ENCODE measurements at places on chromosomes 13 and 19. TPM values are rescaled to one million over a fixed set of nuclear protein-coding genes. Genes with fewer than 3 reads are reported as not detected.

GRCh38 chr13:54934121-54934520 lies 1905.5 kb downstream of the OLFM4 start:
- H3K27me3 ChIP-seq: no peaks in the 10 kb centered on the region
- no peaks in the 10 kb centered on the region for H3K4me1 ChIP-seq
- DNase-seq: no peak
- H3K27ac ChIP-seq: no peak overlapping the region

- no peaks in the 10 kb centered on the region for H3K4me1 ChIP-seq
- H3K27ac ChIP-seq: no peak within 1 kb of the TSS
- DNase-seq: no peak
- H3K4me3 ChIP-seq: no peak within 1 kb of the TSS
Observed at GRCh38 chr19:5851302-5851701, at the start of gene FUT3. Gene FUT3, minus strand, starts transcription at chr19:5851449.

- no peak overlapping the region for H3K4me3 ChIP-seq
- no peaks in the 10 kb centered on the region for H3K27me3 ChIP-seq
- H3K4me1 ChIP-seq: peaks cover 57% of the 10 kb centered on the region
- H3K27ac ChIP-seq: no peak overlapping the region
Observed at GRCh38 chr13:40192858-40193257, 473.6 kb downstream of the FOXO1 start.

GRCh38 chr19:4390567-4391305 lies 9.6 kb downstream of the SH3GL1 start:
- H3K36me3 ChIP-seq: peaks cover 23% of the 10 kb centered on the region
- H3K27ac ChIP-seq: peak overlapping the region; percentile 75
- no peaks in the 10 kb centered on the region for H3K27me3 ChIP-seq
- H3K4me3 ChIP-seq: no peak overlapping the region

GRCh38 chr19:640161-640558 lies 481 bp downstream of the FGF22 start:
- peaks cover 6% of the 10 kb centered on the region for H3K4me1 ChIP-seq
- peaks cover 3% of the 10 kb centered on the region for H3K36me3 ChIP-seq
- no peak for DNase-seq
- no peak overlapping the region for H3K4me3 ChIP-seq
- no peak overlapping the region for H3K27ac ChIP-seq

DNA sequence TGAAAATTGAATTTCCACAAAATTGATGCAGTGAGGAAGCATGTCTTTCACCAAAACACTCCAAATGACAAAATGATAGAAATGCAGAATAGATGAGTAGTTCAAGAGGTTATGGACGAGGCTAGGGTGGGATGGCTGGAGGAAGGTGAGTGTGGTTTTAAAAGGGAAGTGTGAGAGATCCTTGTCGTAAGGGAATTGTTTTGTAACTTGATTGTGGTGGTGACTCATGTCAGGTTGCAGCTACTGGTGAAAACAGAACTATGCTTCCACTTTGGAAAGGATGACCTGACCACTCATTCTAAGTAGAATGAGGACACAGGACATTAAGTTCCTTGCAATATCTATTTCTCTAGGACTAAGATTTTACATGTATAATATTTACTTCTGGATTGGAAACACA lies 345.7 kb downstream of the MTUS2 start:
- DNase-seq: no peak
- H3K36me3 ChIP-seq: no peaks in the 10 kb centered on the region
- peaks cover 4% of the 10 kb centered on the region for H3K27me3 ChIP-seq

DNA sequence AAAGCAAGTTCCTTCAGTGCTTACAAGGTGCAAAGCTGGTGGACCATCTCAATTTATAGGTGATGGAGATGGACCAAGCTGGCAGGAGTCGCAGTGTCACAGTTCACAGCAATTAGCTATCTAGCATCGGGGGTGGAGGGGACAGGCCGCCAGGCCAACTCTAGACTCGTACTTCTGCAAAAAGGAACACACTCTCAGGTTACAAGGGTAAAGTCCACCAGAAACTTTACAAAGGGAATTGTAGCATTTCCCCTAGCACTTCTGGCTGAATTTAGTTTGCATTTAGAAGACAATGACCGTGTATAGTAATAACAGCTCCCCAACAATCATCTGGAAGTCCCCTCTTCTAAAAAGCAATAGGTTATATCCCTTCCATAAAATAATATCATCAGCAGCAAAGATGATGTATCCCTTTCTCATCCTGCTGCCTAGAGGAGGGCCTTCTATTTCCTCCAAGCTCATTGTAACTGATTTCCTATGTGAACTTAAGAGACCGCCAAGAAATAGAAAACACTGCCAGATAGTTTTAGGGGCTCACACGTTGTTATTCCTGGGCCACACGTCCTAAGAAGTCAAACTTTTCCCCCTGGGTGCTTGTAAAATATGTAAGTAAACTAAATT lies 8.5 kb upstream of the DOCK9 start:
- H3K4me3 ChIP-seq: no peak overlapping the region
- H3K4me1 ChIP-seq: peaks cover 74% of the 10 kb centered on the region
- DNase-seq: no peak
- no peak overlapping the region for H3K27ac ChIP-seq

DNA sequence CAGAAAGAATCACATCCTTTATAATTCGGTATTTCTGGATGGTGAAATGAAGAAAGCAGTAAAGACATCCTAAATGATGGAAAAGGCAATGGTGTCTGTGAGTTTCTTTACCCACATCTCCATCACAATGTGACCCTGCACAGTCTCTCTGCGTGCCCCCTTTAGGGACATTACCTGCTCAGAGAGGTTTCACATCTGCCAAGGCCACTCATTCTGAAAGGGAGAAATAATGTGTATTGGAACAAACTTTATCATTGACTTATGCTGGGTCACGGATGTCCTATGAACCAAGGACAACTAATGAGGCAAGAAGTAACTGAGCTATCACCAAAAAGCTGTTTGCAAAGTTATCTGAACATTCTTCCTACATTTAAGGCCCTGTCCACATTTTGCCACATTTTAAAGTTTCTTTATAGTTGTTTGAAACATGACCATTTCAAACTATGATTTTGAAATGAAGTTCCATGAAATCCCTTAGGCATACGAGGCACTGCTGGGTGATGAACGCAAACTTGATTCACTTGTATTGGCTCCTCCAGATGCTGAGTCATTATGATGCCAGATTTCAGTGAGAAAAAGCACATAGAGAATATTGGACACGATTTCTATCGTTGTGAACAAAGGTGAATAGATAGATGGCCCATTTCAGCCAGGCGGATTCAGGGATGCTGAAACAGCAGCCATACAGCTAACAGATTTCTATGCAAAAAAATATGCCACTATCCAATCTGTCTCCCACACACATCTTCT lies 63.5 kb upstream of the HMGB1 start:
- H3K4me1 ChIP-seq: peaks cover 10% of the 10 kb centered on the region
- H3K27ac ChIP-seq: no peak overlapping the region

GRCh38 chr19:45863840-45864628 lies at the start of gene FOXA3:
Gene FOXA3, plus strand, starts transcription at chr19:45864326. Its CDS starts 131 bp downstream, at chr19:45864457.
- H3K27me3 ChIP-seq: peaks cover 17% of the 10 kb centered on the region
- peak; percentile 84 for DNase-seq
- H3K4me1 ChIP-seq: peaks cover 24% of the 10 kb centered on the region
- peak within 1 kb of the TSS; percentile 95 for H3K27ac ChIP-seq
- peaks cover 8% of the 10 kb centered on the region for H3K36me3 ChIP-seq
- peak within 1 kb of the TSS; percentile 87 for H3K4me3 ChIP-seq

DNA sequence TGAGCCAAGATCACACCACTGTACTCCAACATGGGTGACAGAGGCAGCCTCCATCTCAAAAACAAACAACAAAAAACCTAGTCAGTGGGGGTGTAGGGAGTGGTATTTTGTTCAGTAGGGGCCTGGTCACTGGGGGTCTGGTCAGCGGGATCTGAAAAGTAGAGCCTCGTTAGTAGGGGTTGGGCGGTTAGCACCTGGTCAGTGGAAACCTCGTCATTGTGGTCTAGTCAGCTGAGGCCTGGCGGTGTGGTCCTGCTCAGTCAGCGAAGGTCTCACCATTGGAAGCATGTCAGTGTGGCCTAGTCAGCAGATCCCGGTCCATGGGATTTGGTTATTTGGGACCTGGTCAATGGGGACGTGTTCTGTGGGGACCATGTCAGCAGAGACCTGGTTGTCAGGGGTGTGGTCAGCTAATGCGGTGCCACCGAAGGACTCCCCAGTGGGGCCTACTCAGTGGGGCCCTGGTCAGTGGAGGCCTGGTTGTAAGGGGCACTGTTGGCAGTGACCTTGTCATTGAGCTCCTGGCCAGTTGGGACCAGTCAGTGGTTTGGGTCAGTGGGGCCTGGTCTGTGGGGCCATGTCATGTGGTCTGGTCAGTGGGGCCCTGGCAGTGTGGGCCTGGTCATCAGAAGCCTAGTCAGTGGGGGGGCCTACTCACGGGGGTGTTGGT lies 63.0 kb upstream of the TPM4 start:
- no peak overlapping the region for H3K27ac ChIP-seq
- H3K36me3 ChIP-seq: no peaks in the 10 kb centered on the region
- no peaks in the 10 kb centered on the region for H3K4me1 ChIP-seq
- H3K4me3 ChIP-seq: no peak overlapping the region

DNA sequence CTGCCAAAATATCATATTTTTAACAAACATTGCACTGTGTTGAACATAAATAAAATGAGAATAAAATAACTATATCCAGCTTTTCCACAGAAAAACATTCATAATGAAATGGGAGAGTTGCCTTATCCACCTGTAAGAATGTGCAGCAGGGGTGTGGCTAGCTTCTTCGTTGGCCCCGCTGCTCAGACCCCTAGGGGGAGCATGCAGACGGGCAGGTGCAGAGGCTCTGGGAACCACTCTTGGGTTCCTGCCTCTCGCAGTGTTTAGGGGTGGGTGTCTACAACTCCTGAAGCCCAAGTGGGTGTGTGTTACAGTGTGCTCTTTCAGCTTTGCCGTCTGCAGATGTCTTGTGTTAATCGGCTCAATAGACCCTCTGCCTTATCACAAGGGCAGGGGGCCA lies 121.7 kb downstream of the SLITRK5 start:
- no peak overlapping the region for H3K27ac ChIP-seq
- H3K27me3 ChIP-seq: no peaks in the 10 kb centered on the region
- DNase-seq: no peak
- H3K36me3 ChIP-seq: no peaks in the 10 kb centered on the region
- H3K4me3 ChIP-seq: no peak overlapping the region
- H3K4me1 ChIP-seq: no peaks in the 10 kb centered on the region

- H3K27me3 ChIP-seq: peaks cover 44% of the 10 kb centered on the region
- H3K4me1 ChIP-seq: peaks cover 2% of the 10 kb centered on the region
- H3K27ac ChIP-seq: no peak overlapping the region
- no peak overlapping the region for H3K4me3 ChIP-seq
- no peaks in the 10 kb centered on the region for H3K36me3 ChIP-seq
- DNase-seq: peak; percentile 65
Observed at GRCh38 chr19:19214892-19215291, 3.1 kb downstream of the NCAN start.

- no peaks in the 10 kb centered on the region for H3K36me3 ChIP-seq
- H3K27ac ChIP-seq: no peak overlapping the region
- peaks cover 6% of the 10 kb centered on the region for H3K27me3 ChIP-seq
- H3K4me3 ChIP-seq: no peak overlapping the region
- no peaks in the 10 kb centered on the region for H3K4me1 ChIP-seq
- DNase-seq: no peak
Observed at GRCh38 chr13:96898646-96899254, 95.5 kb downstream of the OXGR1 start.

DNA sequence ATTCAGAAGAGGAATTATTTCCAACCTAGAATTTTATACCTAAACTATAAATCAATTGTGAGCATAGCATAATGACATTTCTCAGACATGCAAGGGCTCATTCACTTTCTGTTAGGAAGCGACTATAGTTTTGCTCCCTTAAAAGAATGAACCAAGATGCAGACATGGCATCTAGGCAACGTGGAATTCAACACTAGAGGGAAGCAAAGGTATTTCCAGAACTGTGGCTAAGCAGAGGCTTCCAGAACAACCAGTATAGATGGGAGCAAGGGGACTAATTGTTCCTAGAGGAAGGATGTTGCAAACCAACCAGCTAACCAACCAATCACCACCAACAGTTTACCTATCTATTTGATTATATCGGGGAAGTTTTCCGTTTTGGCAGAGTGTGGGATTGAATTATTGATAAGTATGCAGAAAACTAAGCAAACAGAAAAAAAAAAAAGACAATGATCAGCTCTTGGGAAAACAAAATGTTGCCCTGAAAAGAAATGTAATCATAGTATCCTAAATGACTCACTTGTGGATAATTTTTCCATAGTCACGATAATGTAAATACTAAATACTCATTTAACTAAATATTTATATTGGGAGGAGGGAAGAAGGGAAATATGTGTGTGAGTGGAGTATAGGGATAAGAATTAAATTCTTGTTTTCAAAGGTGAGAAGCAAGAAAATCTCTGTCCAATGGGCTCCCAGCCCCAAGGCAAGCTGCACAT lies 21.1 kb downstream of the ARL11 start:
- DNase-seq: no peak
- no peak overlapping the region for H3K27ac ChIP-seq
- no peaks in the 10 kb centered on the region for H3K27me3 ChIP-seq
- H3K4me1 ChIP-seq: peaks cover 10% of the 10 kb centered on the region

GRCh38 chr13:30133996-30134395 lies 173.4 kb downstream of the KATNAL1 start:
- no peaks in the 10 kb centered on the region for H3K36me3 ChIP-seq
- H3K4me1 ChIP-seq: peaks cover 12% of the 10 kb centered on the region
- DNase-seq: no peak
- H3K27ac ChIP-seq: no peak overlapping the region
- no peaks in the 10 kb centered on the region for H3K27me3 ChIP-seq

DNA sequence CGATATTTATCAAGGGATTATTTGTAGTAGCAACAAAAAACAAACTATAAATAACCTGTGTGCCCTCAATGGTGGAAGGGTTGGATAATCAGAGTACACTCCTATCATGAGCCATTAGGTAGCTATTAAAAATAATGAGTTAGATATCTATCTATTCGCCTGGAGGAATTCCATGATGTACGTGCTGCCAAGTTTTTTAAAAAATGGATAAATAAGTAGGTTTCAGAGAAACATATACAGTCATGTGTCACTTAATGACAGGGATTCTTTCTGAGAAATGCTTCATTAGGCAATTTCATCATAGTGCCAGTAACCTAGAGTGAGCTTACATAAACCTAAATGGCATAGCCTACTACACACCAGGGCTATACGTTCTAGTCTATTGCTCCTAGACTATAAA lies 6.2 kb upstream of the OR1I1 start:
- H3K27me3 ChIP-seq: peaks cover 2% of the 10 kb centered on the region
- no peaks in the 10 kb centered on the region for H3K4me1 ChIP-seq
- no peak overlapping the region for H3K27ac ChIP-seq
- no peak for DNase-seq
- H3K4me3 ChIP-seq: no peak overlapping the region

- peaks cover 23% of the 10 kb centered on the region for H3K4me1 ChIP-seq
- H3K27me3 ChIP-seq: peaks cover 2% of the 10 kb centered on the region
- peaks cover 44% of the 10 kb centered on the region for H3K36me3 ChIP-seq
- H3K27ac ChIP-seq: no peak overlapping the region
- DNase-seq: no peak
Observed at GRCh38 chr19:44069415-44069814, 2.5 kb upstream of the ZNF284 start.

Gene PABPC3
- total RNA-seq: 0.74 TPM

Gene ATP4B
- not detected for total RNA-seq

Gene ELANE
- total RNA-seq: not detected

Gene ONECUT3
- total RNA-seq: not detected

Gene RFPL4A
- total RNA-seq: not detected

Gene ERICH4
- total RNA-seq: not detected

Gene SRRM5
- total RNA-seq: 0.37 TPM

Gene EPS8L1
- total RNA-seq: 2.3 TPM

Gene CATSPERD
- not detected for total RNA-seq
